ENCODE measurements at places on chromosomes 6 and 20.

GRCh38 chr6:147654103-147654845 lies 145.8 kb downstream of the SAMD5 start:
- no peak for DNase-seq

GRCh38 chr20:17029698-17030097 lies 197.1 kb upstream of the PCSK2 start:
- DNase-seq: no peak

- no peak for DNase-seq
Measured at GRCh38 chr20:51221791-51222408, 199.0 kb upstream of the KCNG1 start.

GRCh38 chr6:35727231-35727934 lies 9.4 kb upstream of the ARMC12 start:
- no peak for DNase-seq

All from NAMALWA (cell line).